Activated naive CD8-positive, alpha-beta T cell treated with anti-CD3 and anti-CD28 coated beads for 36 hours (primary cell): ENCODE measurements at places on chromosomes 2 and 18.

DNA sequence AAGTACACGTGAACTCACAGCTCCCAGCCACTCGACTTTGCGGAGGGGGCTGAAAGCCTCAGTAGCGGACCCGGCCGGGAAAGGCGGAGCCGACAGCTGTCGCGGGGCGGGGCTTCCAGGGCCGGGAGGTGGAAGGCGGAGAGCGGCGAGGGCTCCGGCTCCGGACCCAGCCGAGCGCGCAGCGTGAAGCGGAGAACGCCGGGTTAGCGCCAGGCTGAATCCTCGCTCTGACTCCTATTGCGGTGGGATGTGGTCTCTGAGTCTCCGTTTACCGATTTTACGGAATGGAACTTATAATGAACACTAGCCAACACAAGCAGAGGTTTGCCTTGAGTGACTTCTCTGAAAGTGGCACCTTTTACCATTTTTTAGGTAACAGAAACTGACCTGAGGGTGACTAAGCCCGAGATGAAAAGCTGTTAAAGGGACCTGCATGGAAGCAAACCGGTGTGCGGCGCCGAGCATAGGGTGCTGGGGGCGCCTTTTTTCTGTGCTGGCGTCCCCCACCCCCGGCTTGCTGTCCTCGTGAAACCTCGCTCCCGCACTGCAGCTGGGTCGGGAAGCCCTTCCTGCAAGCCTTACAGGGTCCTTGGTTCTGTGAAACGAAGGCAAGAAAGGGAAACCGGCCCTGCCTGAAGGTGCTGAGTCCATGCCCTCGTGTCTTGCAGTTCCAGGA, 72.9 kb downstream of the EN1 start:
- peaks cover 83% of the 10 kb centered on the region for H3K27me3 ChIP-seq
- H3K4me3 ChIP-seq: peak overlapping the region; percentile 52
- H3K27ac ChIP-seq: no peak overlapping the region
- peak; percentile 68 for DNase-seq
- H3K4me1 ChIP-seq: peaks cover 8% of the 10 kb centered on the region

DNA sequence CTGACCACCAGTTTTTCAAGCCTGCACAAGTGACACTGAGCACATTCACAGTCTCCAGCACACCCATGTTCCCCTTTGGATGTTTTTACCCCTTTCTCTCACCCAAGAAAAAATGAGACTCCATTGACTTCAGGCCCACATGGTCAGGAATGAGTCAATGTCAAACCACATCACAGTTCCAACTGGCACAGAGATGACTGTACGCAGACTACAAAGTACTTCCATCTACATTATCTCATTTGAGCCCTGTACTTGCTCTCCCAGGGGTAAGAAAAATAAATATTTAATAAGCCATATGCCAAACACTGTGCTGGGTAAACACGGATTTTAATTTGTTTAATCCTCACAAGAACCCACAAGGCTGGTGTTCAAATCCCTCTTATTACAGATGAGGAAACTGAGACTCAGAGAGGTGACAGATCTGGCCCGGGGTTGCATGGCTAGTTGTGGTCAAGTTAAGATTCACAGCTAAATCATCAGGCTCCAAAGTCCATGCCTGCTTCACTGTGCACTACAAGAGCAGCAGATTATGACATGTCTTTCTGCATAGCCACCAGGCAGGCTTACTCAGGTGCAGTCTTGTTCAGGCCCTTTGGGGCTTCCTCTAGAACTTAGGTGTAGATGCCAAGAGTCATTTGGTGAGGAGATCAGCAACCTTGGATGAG, 106.1 kb downstream of the TXNL1 start:
- H3K27ac ChIP-seq: no peak overlapping the region
- peak; percentile 22 for DNase-seq
- no peaks in the 10 kb centered on the region for H3K36me3 ChIP-seq
- peaks cover 2% of the 10 kb centered on the region for H3K4me1 ChIP-seq
- no peaks in the 10 kb centered on the region for H3K27me3 ChIP-seq
- no peak overlapping the region for H3K4me3 ChIP-seq

DNA sequence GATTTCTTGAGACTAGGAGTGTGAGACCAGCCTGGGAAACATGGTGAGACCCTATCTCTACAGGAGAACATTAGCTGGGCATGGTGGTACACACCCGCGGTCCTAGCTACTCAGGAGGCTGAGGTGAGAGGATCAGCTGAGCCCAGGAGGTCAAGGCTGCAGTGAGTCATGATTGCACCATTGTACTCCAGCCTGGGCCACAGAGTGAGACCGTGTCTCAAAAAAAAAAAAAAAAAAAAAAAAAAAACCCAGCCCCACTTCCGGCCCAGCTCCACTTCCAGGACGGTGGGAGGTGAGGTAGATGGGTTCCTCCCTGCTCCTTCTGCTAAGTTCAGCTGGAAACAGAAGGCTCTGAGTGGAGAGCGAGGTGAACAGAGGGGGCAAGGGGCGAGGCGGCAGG, 41.4 kb upstream of the NFATC1 start:
- DNase-seq: no peak
- H3K4me3 ChIP-seq: no peak overlapping the region
- H3K36me3 ChIP-seq: no peaks in the 10 kb centered on the region
- H3K4me1 ChIP-seq: no peaks in the 10 kb centered on the region

- no peak overlapping the region for H3K4me3 ChIP-seq
- no peaks in the 10 kb centered on the region for H3K36me3 ChIP-seq
- H3K27me3 ChIP-seq: no peaks in the 10 kb centered on the region
- H3K4me1 ChIP-seq: no peaks in the 10 kb centered on the region
These were observed 551.2 kb upstream of the FSIP2 start for GRCh38 chr2:185187421-185187820.

DNA sequence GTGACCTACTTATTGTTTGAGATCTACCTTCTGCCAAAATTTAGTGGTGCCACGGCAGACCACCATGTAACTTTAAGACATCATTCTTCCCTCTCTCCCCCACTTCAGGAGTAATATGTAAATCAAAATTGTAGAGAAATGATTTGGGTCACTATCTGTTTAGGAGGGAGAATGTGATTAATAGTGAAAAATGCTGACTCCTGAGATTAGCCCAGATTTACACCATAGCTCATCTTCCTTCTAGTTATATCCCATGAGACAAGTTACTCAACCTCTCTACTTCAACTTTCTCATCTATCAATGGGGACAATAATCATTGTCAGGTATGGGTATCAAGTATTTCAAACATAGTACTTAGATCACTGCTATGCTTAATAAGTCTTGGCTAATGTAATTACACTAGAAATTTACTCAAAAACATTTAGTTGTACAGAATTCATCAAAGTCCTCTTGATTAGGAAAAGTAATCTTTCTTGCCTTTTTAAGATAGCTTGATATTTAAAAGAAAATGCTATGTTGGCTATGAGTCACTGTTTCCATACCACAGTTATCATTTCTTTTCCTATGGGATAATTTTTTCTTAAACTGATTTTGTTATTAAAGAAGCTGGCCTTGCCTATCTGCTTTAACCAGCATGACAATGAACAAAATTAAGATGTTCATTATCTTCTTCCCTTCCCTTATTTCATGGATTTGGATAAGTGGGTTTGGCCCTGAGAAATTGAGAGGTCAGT, 1038.9 kb upstream of the ZEB2 start:
- no peaks in the 10 kb centered on the region for H3K36me3 ChIP-seq
- H3K4me1 ChIP-seq: no peaks in the 10 kb centered on the region
- no peak overlapping the region for H3K27ac ChIP-seq
- no peak overlapping the region for H3K4me3 ChIP-seq
- no peaks in the 10 kb centered on the region for H3K27me3 ChIP-seq

DNA sequence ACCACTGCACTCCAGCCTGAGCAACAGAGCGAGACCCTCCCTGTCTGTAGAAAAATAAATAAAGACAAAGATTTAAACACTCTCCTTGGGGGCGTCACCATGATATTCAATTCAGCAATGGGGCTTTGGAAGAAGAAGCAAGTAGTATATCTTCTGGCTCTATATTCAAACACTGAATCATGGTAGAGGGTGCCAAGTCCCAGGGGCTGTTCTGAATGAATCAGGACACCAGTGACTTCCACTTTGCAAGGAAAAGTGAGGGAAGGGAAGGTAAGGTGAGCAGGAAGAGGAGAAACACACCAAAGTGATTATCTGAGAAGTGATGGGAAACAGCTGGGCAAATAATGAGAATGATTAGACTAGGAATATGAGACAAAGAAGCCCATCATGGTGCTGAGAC, 80.5 kb downstream of the AAK1 start:
- no peaks in the 10 kb centered on the region for H3K27me3 ChIP-seq
- peaks cover 79% of the 10 kb centered on the region for H3K4me1 ChIP-seq
